Gastroesophageal sphincter (tissue), 4 donors: ENCODE measurements at places on chromosomes 11 and 22. TPM values are rescaled to one million over a fixed set of nuclear protein-coding genes. Genes with fewer than 3 reads are reported as not detected.

GRCh38 chr11:57527056-57527631, 3.4 kb downstream of the TIMM10 start:
- ATAC-seq = peak; percentile 33

DNA sequence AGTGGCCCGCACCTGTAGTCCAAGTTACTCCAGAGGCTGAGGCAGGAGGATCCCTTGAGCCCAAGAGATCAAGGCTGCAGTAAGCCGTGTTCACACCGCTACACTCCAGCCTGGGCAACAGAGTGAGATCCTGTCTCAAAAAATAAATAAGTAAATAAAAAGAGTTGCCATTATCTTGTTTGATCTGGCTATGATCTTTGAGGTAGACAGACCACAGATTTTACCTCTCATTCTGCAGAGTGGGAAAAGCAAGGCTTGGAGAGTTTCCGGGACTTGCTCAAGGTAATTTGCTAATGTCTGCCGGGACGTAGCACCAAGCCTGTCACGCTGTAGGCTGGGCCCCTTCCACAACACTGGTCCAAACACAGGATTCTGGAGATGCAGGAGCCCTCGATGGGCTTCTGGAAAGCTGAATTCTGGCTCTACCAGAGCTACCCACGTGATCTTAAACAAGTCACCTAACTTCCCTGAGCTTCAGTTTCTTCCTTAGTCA, 6.8 kb downstream of the GRAP2 start:
- no peak for ATAC-seq

DNA sequence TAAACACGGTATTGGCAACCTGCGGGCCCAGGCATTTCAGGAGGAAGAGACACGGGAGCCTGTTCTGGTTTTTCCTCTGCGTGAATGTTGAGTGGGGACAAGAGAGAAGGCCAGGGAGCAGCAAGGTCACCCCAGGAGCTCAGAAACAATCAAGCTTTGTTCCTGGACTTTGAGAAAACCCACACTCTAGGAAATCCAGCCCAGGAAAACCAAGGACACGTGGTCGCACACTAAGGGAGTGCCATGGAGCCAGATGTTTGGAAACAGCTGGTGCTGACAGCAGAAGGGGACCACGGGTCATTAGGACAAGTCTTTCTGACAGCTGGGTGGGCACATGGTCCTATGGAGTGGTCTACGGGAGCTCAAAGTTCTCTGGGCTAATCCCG, 44.1 kb downstream of the MYH9 start:
- peak; percentile 5 for ATAC-seq

The CYTH4 gene
- 11.4 TPM for total RNA-seq

The NUMA1 gene
- total RNA-seq = 235 TPM

DNA sequence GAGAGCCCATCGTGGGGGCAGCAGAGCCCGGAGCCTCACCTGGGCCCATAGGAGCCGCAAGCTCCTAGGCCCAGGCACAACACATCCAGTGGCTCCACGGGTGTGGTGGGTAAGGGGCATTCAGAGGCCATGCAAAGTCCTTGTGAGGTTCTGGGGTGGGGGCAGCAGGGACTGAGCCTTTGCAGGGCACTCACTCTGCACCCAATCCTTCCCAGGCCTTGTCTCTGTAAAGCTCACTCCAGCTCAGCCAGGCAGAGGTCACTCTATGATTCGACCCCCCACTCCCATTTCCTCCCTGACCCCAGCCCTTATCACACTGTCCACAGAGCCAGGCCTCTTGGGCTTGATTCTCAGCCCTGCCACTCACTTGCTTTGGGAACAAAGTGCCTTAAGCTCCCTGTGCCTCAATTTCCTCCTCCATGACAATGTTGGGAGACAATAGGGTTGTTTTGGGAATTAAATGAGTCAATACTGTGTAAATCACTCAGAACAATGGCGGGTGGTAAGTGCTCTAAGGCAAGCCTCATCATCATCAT, 46.6 kb downstream of the LRRC32 start:
- no peak for ATAC-seq

DNA sequence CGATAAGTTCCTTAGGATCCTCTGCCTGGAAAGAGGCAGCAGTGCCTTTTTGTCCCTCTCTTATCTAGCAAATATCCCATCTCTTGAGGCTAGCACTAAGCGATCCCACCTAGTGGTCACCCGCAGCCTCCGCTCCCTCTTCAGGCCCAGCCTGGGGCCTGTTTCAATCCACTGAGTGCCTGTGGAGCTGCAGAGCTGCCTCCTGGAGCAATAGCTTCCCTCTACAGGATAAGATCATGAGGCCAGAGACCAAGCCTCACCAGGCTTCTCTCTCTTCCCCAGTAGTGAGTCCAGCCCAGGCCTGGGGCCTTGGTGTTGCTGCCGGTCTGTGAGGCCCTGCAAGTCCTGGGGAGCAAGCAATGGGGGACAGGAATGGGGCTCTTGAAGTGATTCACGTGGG, 65.8 kb downstream of the SLC22A12 start:
- ATAC-seq = no peak

The MPPED2 gene
- total RNA-seq = 3.8 TPM

The PPFIA1 gene
- total RNA-seq = 68.8 TPM

The HEPHL1 gene
- 0.67 TPM for total RNA-seq
